Posterior vena cava (tissue), 2 donors: ENCODE measurements at places on chromosomes 5 and 9. TPM values are rescaled to one million over a fixed set of nuclear protein-coding genes. Genes with fewer than 3 reads are reported as not detected.

- DNase-seq: no peak
Observed at GRCh38 chr5:155259648-155260047, 246.1 kb downstream of the KIF4B start.

DNA sequence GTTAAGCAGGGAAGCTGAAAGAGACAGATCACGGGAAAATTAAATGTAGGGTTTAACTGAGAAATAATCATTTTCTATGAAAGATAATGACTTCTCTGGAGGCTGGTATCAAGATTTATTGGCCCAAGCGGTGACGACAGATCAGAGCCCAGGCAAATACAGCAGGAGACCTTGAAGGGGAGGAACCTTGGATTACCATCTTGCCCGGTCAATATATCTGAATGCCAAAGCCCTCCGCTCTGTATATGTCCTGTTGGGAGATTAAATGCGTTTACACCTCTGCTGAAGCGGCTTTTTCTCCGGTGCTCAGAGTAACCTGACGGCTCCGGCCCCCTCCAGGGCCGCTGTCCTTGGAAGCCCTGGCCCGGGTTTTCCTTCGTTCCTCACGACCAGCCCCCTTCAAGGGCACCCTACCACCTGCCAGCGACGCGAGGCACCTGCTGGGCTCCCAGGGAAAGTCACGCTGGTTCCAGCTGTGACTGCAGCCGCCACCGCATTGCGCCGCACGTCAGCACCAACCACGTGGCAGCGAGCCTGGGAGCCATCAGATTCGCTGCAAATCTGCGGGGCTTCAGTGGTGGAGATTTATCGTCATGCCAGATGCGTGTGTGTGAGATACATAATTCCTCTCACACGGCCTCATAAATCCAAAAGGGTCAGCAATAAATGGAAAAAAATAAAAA lies 4.4 kb upstream of the QSOX2 start:
- no peak for DNase-seq

DNA sequence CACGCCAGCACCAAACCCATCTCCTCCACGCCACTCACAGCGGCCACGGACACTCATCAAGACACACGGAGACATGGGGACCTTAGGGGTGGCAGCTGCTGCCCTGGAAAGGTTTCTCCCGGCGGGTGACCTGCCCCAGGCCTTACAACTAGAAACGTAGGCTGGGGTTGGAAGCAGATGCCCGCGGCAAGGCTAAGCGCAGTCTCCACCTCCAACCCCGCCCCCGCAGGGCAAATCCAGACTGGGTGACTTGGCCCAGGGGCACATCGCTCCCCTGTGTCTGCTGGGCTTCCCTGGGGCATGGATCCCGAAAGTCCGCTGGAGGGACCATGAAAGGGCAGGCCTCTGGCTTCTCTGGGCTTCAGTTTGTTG lies 12.0 kb upstream of the ASS1 start:
- no peak for DNase-seq

GRCh38 chr9:126979461-126979860 lies 64.9 kb downstream of the RALGPS1 start:
- DNase-seq: no peak

DNA sequence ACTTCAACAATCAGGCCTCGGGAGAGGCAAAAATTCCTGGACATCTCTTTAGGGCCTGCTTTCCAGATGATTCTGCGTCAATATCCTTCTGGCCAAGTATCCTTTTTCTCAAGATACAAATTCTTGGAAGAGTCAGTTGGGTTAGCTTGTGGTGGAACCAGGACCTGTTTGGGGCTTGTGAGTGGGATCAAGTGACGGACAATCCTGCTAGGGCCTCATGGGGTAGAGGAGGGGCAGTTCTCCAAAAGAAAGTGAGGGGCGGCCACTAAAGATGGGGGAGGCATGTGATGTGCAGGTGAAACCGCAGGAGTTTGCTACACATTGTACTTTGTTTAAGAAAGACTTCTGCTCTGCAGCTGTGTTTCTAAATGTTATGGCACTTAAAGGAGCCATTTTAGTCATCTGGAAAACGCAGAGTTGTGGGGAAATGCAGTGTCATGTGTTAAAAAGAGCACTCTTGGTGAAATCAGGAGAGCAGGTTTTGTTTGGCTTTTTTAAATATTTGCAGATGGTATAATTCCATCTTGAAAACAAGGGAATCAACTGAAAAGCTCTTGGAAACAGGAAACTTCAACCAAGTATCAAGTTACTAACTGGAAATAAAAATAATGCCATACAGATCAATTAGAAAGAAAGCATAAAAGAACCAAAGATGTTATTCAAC lies 27.4 kb upstream of the GSN start:
- DNase-seq: no peak

- DNase-seq: no peak
Observed at GRCh38 chr5:89343666-89344065, 460.7 kb upstream of the MEF2C start.

- DNase-seq: no peak
Observed at GRCh38 chr9:124710766-124711165, 60.3 kb downstream of the NR6A1 start.

DNA sequence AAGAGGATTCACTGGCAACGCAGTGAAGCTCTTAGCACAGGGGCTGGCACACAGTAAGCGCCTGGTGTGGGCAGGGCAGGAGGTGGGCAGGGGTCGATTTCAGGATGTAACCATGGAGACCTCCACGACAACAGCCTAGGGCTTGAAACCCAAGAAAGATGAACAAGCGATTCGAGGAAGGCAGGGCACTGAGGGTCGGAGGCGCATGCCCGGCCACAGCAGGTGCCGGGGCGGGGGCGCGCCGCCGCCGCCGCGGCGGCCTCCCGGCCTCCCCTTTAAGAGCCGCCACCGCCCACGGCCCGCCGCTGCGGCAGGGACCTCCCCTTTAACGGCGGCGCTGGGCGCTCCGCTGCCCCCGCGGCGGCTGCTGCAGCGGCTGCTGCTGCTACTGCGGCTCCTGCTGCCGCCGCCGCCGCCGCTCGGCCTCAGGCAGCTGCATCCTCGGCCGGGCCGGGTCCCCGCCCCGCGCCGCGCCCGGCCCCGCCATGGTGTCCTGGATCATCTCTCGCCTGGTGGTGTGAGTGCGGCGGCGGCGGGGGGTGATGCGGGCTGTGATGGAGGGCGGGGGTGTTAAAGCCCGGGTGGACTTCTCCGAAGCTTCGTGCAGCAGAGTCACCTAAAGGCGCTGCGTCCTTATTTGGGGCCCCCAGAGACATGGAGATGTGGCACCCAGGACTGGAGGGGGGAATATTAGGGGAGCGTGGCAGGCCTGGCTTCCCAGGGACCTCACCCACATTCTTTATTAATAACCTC lies at the start of gene REEP2:
TSS of gene REEP2 (plus strand) at position 334 of the 753 bp plus-strand sequence. CDS start at position 486, 152 bp downstream.
- DNase-seq: no peak

GRCh38 chr5:121640298-121640697 lies 211.4 kb upstream of the FTMT start:
- DNase-seq: no peak

Gene PCDHGA5
- 5.2 TPM for total RNA-seq

Gene NUDT12
- total RNA-seq: 10.0 TPM

Gene SPTLC1
- 43.1 TPM for total RNA-seq

Gene PIP5KL1
- total RNA-seq: 1.3 TPM
